T-helper 17 cell (primary cell): ENCODE measurements at places on chromosomes 13 and 19.

DNA sequence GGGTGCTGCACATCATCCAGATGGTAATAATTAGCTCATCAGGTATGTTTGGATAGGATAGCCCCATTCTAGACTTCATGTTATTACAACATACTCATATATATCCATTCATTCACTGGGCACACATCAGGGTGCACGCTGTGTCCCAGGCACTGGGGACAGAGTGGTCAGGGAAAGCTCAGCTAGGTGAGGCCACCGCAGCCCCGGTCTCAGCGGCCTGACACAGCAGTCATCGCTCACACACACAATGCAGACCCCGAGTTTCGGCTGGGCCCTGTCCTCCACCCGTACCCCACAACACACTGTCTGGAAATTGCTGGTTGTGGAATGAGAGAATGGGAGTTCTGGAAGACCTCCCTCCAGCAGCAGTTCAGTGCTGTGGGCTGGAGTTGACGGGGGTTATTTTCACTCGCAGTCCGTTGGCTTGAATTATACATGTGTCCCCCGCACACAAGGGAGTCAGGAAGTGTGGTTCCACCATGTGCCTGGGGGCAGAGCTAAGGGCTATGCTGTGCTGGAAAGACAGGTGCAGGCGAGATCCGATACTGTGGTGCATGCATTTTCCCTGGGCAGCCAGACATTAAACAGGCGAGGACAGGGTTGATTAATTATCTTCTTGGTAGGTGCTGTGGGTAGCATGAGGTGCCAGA is 257.6 kb downstream of the TEX29 start:
- no peak for DNase-seq

GRCh38 chr13:98509271-98510155 is 67.4 kb downstream of the STK24 start:
- no peak for DNase-seq

- DNase-seq: no peak
These were observed 969 bp upstream of the POMP start for GRCh38 chr13:28657784-28658538.

- DNase-seq: no peak
These were observed 115.8 kb upstream of the SPACA7 start for GRCh38 chr13:112260108-112261055.

DNA sequence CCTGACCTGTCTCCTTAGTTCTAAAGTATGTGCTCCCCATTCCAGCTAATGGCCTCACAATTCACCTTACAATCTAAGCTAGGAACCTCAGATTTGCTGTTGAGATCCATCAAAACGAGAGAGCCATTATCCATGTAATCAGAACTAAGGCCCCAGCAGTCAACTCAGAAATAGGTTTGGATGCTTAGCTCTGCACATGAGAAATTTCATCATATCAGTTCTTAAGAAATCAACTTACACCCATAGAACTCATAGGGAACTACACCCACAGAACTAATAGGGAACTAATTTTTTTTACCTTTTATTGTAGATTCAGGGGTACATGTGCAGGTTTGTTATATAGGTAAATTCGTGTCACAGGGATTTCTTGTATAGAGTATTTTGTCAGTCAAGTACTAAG is 28.7 kb downstream of the CYSLTR2 start:
- DNase-seq: no peak

DNA sequence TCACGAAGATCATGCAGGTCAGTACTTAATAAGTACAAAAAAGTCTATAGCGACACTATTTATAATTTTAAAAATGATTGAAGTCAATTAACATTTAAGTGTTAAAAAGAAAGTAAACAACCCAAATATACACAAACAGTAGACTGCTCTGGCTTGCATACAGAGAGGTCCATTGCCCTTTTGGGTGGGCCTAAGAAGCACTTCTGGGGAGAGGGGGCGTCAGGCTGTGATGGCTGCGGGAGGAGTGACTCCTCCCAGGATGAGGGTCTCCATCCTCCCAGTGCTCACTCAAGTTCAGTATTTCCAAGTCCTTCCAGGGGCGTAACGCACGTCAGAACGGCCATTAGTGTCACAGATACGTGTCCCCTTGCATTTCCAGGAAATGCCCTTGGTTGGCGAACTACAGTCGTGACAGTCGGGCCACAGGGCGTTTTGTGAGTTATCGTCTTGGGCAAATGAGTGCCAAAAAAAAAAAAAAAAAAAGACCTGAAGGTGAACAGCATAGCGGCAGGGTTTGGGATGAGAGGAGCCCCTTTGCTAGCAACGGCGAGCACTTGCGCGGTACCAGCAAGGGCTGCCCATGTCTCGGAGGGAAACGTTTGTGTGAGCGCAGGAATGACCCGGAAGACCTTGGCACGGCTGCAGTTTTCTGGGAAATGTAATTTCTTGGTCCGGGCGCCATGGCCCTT is at the start of gene SCGB2B2:
TSS of gene SCGB2B2 (minus strand) at position 463 of the 689 bp plus-strand sequence. CDS start 82,596 bp downstream, outside the sequence.
- no peak for DNase-seq

GRCh38 chr19:50252111-50252886 is 48.9 kb downstream of the MYH14 start:
- DNase-seq: no peak

- no peak for DNase-seq
These were observed 10.9 kb downstream of the ZNF653 start for GRCh38 chr19:11494634-11495285.

- no peak for DNase-seq
These were observed 49.0 kb upstream of the POMP start for GRCh38 chr13:28609926-28610325.

DNA sequence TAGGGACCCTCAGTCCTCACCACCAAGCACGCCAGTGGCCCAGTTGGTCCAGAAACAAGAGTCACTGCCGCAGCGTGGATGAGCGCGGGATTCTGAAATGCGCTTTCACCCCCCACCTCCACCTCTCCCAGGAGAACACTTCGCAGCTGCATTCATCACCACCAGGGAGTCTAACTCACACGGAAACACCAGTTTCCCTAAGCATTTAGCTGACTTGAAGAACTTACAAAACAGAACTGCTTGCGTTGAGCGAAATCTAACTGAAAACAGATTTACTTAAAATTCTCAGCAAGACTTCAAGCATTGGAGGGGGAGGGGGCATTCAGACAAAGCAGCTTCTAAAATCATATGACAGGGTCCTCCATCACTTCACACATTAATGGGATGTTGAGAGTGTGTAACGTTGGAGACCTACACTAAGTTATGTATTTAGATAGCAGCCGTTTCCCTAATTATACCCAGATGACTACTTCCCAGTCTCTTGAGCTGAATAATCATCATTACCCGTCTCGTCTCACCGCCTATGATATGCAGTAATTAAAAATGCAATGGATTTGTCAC is 258.2 kb upstream of the IRS2 start:
- DNase-seq: no peak

GRCh38 chr19:4208385-4209094 is 20.8 kb upstream of the EBI3 start:
- DNase-seq: no peak

DNA sequence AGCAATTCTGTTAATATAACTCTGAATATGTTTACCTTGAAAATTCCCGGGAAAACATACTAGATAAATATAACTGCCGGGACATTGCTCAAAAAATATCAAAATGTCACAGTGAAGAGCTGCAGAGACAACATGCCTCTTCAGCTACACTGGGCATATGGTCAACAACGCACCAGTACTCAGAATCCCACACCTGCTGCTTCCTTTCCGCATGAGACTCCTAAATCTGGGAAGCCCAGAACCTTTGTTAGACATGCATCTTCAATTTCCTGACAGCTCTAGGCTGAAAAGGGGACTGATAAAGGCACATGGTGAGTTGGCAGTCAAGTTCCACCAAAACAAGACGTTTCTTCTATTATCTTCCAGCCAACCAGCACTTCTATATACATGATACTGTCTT is 53.7 kb downstream of the USP12 start:
- DNase-seq: no peak

- DNase-seq: no peak
These were observed 106.2 kb downstream of the VWA8 start for GRCh38 chr13:41854758-41855157.

DNA sequence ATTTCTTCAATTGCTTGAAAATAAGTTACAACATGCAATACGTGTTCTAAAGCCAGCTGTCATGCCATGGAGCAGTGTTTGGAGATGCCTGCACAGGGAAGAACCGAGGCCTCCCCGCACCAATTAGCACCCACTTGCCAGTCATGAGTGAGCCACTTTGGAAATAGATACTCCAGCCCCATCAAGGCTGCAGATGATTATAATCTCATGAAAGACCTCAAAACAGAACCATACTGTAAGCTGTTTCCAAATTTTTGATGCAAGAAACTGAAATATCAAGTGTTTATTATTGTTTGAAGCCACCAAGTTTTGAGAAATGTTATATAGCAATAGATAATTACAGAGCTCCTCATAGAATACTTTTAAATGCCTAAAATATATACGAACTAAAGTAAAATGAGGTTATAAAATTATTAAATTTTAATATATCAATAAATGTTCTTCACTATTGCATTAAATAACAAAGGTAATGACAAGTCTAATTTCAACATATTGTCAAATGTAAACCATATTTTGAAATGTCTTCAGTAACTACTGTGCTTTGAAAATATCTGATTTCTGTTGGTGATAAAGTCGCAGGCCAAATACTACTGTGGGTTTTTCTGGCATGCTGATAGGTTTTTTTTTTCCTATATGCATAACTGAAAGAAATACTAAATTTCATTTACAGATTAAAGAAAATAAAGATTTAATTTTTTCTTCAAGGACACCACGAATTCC is 43.0 kb downstream of the DIAPH3 start:
- DNase-seq: no peak

- no peak for DNase-seq
These were observed 150.5 kb downstream of the UGGT2 start for GRCh38 chr13:95902741-95903140.

- no peak for DNase-seq
These were observed 14.9 kb downstream of the HNRNPM start for GRCh38 chr19:8459520-8460270.
